ENCODE measurements at places on chromosomes 16 and 17.

DNA sequence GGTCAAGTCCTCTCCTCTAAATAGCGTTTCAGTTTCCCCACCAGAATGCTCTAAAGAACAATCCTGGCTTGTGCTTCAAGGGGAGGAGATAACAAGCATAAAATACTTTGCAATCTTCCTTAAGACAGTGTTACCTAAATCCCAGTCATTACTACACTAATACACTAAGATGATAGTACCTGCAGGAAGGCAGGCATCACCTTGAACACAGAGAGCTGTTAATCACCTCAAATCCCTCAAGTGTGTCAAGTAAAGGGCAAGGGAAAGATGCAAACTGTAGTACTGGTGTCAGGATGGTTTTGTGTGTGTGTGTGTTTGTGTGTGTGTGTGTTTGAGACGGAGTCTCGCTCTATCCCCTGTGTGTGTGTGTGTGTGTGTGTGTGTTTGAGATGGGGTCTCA is 36.8 kb downstream of the NACA2 start:
- no peak for DNase-seq

GRCh38 chr16:69481901-69482341 is 57.5 kb downstream of the CYB5B start:
- no peak for DNase-seq

DNA sequence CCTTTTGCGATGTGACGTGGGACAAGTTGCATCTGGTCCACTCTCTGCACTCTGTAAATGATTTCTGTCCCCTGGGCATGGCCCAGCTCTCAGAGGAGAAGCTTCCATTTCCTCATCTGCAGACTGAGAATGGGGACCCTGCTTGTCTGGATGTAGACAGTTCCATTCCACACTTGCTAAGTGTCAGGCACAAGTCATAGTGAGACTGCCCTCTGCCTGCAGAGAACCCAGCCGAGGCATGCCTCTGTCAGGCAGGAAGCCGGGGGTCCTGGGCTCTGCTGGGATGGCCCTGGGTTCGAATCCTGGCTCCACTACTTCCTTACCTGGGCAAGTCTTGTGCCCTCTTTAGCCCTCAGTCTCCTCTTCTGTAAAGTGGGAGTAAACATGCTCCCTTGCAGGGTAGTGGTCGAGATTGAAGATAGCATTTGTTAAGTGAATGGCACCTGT is 4.1 kb downstream of the MAP2K3 start:
- DNase-seq: no peak

- no peak for DNase-seq
These were observed 193.7 kb upstream of the TBX2 start for GRCh38 chr17:61205931-61206330.

DNA sequence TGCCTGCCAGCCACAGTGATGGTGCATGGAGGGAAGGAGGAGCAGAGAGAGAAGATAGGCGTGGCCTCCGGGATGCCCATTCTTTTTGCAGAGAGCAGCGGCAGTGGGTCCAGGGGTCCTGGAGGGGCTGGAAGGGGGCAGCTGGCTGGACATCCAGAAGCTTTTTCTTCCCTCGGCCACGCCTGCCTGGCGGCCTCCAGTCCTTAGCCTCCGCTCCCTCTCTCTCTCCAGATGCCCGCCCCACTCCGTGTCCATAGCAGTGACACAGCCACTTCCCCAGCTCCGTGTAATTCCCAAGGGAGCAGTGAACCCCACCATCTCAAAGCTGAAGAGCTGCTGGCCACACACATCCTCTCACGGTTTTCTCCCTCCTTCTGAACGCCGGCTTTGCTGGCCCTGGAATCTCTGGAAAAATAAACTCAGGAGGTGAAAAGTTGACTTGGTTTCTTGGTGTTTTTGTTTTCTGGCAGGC is 26.3 kb upstream of the CDC42EP4 start:
- no peak for DNase-seq

GRCh38 chr17:58339755-58340404 is 11.3 kb upstream of the TSPOAP1 start:
- DNase-seq: no peak

- peak; percentile 39 for DNase-seq
These were observed 690 bp downstream of the PITPNC1 start for GRCh38 chr17:67377488-67378453.

GRCh38 chr16:23902748-23903414 is 67.1 kb downstream of the PRKCB start:
- no peak for DNase-seq

DNA sequence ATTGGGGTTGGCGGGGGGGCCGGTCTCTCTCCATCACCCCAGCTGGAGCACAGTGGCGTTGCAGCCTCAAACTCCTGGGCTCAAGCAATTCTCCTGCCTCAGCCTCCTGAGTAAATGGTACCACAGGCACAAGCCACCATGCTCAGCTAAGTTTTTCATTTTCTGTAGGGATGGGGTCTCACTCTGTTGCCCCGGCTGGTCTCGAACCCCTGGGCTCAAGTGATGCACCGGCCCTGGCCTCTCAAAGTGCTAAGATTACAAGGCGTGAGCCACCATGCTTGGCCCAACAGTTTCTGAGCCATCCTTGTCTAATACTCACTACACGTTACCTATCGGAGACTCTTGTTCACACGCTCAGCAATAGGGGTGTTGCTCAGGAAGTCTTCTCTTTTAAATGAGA is 11.6 kb downstream of the WDR59 start:
- no peak for DNase-seq

DNA sequence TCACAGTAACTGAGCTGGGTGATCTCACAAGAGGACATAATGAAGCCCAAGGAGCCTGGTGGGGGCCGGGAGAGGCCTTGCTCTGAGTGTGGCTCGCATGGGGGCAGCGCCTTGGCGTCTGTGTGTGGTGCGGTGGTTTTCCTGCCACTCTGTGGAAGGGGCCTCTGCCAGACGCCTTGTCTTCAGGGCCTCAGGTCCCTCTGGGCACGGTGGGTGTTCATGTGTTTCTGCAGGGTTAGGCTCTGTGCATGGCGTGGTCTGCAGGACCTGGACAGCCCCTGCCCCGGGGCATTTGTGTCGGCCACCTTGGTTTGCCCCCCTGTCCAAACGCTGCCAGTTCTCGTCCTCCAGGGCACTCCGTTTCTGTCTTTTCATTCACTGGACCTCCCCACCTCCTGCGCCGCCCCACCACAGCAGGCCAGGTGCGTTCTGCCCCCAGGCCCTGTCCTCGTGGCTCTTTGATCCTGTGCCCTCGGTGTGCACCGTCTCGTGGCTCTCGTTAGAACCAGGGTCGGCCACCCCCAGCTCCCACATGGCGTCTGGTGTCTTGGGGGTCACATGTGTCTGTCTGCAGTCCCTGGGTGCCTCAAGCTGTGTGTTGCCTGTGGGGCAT is 43.7 kb upstream of the ZNF750 start:
- DNase-seq: no peak

DNA sequence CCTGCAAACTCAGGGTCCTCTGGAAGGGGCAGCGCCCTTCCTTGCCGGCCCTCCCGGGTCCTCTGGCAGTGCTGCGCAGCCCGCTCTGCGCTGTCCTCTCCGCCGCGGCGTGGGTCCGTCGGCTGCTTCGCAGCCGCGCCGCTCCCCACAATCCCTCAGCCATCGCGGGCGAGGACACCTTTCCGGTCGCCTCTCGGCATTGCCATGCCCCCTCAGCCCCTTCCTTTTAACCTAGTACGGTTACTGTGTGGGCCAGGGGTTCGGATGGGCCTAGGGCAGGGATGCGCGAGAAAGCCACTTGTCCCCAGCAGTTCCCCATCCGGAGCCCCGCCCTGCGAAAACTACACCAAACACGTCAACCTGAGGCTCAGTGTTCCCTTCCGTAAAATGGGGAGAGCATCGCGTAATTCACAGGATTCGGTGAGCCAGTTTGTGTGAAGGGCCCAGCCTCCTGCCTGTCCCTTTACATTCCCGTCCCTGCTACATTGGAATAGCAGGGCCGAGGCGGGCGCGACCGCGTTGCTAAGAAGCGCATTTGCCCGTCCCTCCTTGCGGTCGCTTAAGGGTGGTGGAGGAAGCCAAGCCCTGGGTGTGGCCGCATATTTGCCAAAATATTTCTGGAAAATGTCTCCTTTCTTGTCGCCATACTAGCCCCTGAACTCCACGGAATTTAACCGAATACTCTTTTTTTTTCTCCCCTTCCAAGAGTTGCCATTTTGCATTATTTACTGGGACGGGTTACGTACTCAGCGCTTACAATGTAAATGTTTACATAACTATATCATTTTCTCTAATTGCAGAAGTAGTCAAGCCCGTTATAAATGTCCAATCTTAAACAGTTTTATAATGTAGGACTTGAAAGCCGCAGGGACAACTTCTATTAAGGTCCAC is 13.2 kb downstream of the COPZ2 start:
- DNase-seq: no peak

GRCh38 chr16:74107795-74108610 is 188.6 kb upstream of the PSMD7 start:
- no peak for DNase-seq

GRCh38 chr16:71626018-71626857 is at the start of gene MARVELD3:
MARVELD3 (plus strand) TSS chr16:71626184; CDS start chr16:71626230, 46 bp downstream.
- no peak for DNase-seq

- DNase-seq: no peak
These were observed 25.3 kb upstream of the SMURF2 start for GRCh38 chr17:64687376-64687775.

DNA sequence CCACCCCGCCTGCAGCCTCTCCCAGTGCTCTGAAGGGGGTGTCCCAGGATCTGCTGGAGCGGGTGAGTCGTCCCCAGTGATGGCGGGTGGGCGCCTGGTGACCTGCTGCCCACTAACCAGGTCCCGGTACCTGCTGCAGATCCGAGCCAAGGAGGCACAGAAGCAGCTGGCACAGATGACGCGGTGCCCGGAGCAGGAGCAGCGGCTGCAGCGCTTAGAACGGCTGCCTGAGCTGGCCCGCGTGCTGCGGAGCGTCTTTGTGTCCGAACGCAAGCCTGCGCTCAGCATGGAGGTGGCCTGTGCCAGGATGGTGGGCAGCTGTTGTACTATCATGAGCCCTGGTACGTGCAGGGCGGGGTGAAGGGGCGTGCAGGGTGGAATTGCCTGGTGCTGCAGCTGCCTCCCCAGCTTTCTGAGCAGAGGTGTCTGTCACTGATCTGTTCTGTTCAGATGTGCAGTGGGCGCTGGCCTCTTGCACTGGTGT is 3.6 kb downstream of the CDT1 start:
- DNase-seq: no peak

DNA sequence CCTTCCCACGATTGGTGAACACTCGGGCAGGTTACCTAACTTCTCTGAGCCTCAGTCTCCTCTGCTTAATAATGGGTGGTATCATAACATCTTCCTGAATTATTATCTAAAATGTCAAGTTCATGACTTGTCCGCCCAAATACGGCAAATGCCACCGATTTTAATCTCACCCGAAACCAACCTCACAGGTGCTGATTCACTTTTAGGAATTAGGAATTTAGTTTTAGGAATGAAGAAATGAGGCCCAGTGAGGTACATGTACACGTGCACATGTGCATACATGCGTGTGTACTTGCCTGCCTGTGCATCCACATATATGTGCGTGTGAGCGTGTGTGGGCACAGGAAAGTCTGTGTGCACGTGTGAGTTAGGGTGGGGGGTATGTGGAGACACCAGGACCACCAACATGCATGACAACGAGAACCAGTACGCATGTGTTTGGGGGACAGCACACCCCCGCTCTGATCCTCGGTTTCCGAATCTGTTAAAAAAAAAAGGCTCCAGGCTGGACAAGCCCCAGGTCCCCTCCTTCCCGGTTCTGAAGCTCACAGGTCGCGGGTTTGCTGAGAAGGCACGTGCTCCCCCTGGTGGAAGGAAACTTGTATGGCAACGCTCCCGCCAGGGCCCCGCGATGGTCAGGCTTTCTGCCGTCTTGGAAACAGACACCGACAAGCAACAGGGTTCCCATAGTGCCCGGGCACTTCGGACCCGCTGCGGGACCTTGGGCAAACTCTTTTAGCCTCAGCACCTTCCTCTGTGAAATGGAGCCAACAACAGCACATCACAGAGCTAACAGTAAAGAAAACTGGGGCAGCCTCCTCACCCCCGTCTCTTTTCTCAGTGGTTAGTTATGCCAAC is 219.2 kb downstream of the RBFOX3 start:
- DNase-seq: peak; percentile 44

- DNase-seq: no peak
These were observed 791.4 kb upstream of the RBFOX1 start for GRCh38 chr16:6541267-6541666.

- DNase-seq: no peak
These were observed 22.4 kb downstream of the ALDH3A2 start for GRCh38 chr17:19670908-19671307.

DNA sequence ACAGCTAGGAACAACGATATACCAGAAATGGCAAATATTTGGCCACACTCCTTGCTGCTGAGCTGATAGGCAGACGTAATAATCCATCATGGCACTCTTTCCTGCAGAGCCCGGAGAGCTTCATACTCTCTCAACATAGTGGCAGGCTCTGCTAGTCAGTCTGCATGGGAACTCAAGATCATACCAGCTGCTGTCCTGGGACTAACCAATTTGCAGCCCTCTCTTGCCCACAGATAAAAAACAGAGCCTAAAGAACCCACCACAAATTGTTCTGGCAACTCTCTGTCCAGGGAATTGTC is 13.5 kb downstream of the GSDMB start:
- no peak for DNase-seq

DNA sequence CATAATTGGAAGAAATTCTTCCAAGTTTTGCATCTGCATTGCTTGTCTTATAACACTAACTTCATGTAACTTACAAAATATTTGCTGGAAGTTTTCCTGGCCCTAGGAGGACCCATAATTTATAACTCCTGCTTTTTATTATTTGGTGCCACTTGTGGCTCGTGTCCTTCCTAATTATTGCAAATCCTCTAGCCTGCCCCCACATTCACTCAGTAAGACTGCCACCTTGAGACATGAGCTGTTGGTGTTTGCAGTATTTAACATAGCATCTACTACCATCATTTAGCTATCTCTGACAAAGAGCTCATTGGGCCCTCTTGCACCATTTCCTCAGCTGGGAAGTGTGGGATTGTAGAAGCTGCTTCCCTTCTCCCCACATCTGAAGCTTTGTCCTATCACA is 49.5 kb downstream of the FTO start:
- no peak for DNase-seq

DNA sequence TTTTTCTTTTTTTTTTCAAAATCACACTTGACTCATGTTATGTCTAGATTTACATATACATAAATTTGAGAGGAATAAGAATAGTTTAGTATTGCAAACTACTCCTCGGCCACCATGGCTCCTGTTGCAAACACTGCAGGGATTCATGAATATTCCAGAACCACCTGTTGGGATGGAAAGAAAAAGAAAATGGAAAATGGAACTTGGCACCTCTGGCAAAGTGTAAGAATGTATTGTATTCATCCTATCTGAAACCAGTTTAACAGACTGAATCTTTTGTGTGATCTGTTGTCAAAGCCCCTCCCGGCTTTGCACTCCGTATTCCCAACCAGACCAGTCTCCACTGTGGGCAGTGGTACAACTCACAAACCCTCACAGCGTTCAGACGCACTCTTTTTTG is 124.4 kb downstream of the SPECC1 start:
- DNase-seq: no peak
